ENCODE measurements at places on chromosomes 2 and 18. TPM values are rescaled to one million over a fixed set of nuclear protein-coding genes. Genes with fewer than 3 reads are reported as not detected.
A peak's percentile ranks its signal among the peaks of the same experiment; 100 is the strongest.

ZAP70 gene
- total RNA-seq, result 0.82 TPM

OSR1 gene
- total RNA-seq, result 3.7 TPM

FAM124B gene
- total RNA-seq, result 8.2 TPM

SCYGR5 gene
- total RNA-seq, result not detected

ATP5MC3 gene
- 64.4 TPM for total RNA-seq

RBM44 gene
- 5.3 TPM for total RNA-seq

GRCh38 chr18:59466980-59467379, 107.9 kb upstream of the LMAN1 start:
- no peak for DNase-seq

DNA sequence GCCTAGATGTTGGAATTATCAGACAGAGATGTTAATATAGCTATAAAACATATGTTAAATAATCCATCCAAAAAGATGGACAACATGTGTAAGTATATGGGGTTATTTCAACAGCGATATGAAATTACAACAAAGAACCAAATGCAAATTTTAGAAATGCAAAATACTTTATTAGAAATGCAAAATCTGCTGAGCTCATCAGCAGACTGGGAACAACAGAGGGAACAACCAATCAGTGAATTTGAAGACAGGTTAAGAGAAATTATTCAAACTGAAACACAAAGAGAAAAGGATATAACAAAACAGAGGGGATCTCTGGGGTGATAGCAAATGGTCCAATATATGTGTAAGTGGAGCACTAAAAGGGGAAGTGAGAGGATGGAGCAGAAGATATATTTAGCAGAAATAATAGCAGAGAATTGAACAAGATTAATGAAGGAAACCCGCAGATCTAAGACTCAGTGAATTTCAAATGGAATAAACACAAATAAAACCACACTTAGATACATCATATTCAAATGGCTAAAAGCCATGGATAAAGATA, 13.5 kb upstream of the HS6ST1 start:
- DNase-seq, result no peak

DNA sequence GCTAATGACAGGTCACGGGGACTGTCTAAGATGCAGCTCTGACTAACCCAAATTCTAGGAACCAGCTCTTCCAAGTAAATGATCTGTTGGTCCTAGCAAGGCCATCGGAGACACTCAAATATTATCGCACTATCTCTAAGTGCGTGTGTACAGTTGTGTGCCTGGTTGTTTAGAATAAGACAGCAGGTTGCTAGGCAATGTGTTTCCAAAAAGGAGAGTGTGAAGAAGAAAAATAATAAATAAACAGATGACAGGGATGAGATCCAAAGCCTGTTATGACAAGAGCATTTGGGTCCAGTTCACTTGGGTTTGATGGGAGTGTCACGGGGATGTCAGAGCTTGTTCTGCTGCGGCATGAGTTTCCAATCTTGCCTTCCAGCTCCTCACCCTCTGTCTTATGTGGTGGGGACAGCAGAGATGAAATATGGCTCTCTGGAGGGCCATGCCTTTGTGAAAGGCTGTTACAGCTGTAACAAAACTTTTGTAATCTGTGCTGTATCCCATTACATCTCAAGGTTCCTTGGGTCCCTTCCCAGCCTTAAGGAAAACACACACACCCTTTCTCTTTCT, 127.5 kb upstream of the TNP1 start:
- DNase-seq, result no peak

DNA sequence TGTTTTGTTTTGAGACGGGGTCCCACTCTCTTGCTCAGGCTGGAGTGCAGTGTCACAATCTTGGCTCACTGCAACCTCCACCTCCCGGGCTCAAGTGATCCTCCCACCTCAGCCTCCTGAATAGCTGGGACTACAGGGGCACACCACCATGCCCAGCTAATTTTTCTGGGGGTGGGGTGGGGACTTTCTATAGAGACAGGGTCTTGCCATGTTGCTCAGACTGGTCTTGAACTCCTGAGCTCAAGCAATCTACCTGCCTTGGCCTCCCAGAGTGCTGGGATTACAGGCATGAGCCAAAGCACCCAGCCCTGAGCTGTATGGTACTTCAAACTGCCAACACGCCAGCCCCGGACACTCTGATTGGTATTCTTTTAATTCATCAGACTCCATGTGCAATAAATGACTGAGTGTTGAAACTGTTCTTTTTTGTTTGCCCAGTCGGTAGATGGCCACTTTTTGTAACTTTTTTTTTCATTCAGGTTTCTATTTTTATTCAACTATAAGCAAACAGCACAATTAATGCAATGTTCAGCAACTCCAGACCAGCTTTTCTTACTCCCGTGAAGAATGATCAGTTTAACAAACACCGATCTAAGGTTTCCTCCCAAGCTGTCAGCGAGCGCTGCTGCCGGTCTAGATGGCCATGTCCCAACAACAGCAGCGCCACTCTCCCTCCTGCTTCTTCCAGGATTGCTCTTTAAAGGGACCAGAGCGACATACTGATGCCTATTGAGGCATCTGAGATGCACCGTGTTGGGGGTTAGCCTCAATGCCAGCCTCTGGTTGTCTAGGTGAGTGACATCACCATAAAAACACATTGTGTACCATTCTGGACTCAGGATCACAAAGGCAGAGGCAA, 12.5 kb upstream of the TGOLN2 start:
- no peak for DNase-seq

DNA sequence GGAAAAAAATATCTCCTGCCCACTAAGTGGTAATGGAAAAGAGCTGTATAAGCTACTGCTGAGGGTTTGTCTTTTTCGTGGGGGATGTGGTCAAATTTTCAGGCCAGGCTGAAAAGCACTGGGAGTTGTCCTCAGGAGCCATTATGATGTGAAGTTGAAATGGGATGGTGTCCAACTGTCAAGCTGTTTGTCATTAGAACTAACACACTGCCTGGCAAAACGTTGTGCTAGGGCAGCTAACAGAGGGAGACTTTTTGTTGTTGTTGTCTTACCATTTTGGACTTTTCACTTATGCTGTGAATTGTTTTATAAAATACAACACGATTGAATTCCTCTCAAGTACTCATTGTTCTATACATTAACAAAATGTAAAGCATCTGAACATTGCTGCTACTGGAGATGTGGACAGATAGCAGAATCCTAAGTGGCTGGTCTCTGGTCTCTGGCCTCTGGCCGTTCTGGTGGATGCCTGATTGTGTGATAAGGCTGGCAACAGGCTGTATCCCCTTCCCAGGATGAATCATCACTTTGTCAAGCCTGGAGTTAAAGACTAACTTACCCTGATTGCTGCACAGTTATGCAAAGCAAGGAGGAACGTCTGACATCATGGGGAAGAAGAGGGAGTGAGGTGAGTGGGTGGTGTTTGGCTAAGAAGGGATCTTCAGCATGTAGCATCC, 2.3 kb downstream of the MYO1B start:
- no peak for DNase-seq

- peak; percentile 23 for DNase-seq
Measured at GRCh38 chr2:17538844-17539554, 1.5 kb upstream of the VSNL1 start.

DNA sequence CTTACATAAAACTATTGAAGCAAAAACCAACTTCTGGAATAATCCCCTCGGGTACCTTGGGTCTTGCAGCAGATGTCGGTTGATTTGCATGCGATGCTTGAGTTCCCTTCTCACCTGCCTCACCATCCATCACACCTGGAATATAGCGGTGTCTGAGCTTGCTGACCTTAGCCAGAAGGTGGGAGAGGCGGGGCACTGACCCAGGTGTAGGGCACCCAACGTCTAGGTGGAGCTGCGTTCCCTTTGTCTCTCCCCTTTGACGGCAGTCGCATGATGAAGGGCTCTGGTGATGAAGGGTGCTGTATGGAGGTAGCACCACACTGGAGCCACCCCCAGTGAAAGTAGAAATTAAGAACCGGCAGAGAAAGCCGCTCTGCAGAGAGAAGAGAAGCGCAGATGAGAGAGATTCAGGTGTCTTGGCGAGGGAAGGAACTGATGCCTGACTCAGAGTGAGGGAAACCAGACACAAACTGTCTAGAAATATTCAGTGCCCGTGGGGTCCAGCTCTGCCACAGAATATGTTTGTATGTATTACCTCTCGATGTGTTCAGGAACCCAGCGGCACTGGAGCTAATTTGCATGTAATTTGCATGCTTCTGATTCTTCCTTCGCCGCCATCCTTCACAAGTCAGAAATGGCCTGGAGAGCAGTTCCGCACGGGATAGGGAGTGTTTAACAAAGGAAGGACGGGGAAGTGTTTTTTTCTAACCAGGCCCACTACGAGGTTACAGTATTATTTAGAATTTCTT, 19.4 kb upstream of the MBP start:
- DNase-seq, result no peak

- DNase-seq, result no peak
Measured at GRCh38 chr18:13185675-13186198, 32.8 kb upstream of the LDLRAD4 start.

DNA sequence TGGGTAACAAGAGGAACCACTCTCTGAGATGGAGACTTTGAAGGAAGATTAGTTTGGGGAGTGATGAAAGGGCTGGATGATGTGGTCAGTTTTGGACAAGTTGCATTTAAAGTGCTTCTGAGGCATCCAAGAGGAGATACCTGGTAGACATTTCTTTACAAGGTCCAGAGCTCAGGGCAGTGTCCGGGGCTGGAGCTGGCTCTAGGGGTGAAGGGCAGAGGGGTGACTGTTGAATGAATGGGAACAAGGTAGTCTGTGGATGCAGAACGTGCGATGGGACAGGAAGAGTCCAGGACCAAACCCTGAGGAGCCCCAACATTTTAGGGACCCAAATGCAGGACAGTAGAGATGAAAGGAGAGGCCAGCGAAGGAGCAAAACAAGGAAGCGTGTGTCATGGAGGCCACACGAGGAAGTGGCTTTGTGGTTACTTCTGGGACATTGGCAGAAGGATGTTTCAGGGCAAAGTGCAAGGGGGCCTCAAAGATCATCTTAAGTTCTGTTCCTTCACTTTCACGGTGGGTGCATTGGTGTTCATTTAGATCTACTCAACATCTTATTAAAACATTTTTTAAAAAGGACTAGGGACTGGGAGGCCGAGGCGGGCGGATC, 13.6 kb upstream of the GPR35 start:
- DNase-seq, result no peak

DNA sequence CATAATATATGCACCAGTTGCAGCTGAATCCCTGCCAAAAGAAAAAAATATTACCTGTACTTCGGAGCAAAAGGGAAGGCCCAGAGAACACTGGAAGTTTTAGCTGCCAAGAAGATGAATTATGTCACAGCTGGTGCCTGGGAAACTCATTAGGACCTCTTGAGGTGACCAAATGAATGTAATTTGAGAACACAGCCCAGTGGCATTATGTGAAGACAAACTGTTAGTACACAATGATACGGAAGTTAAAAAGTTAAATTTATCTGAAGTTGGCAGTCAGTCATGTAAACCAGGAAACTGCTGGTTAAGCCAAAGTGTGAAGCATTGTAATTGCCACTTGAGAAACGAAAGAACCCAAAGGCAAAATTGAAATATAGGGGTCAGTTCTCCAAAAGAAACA, 80.7 kb downstream of the EML4 start:
- no peak for DNase-seq

- no peak for DNase-seq
Measured at GRCh38 chr18:13500227-13500865, 226.0 kb downstream of the FAM210A start.

All from frontal cortex (tissue), 4 donors.